Spleen (tissue), 13 donors: ENCODE measurements at places on chromosomes 2 and 18. TPM values are rescaled to one million over a fixed set of nuclear protein-coding genes. Genes with fewer than 3 reads are reported as not detected.

Gene FOXI3
- total RNA-seq, result not detected

Gene CXCR1
- 52.8 TPM for total RNA-seq

Gene PROKR1
- total RNA-seq, result not detected

Gene GULP1
- total RNA-seq, result 16.6 TPM

Gene GRHL1
- 1.3 TPM for total RNA-seq

Gene CDK5R2
- total RNA-seq, result not detected

Gene MC2R
- total RNA-seq, result not detected

Gene STK17B
- total RNA-seq, result 181 TPM

DNA sequence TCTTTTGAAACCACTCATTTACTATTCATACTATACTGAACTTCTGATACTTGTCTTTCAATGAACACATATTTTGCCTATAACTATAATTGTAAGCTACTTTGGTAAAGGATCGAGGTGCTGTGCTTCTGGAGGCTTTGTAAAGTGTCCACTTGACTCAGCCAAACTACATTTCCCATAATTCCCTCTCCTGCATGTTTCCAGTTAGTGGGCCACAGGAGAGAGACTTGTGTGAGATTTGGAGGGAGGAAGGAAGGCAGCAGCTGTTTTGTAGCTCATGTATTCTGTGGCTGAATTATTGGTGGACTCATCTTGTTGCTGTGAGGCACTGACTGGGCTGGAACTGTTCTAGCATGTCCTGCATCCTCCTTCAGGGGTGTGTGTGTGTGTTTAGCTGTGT lies 328.8 kb downstream of the ARL6IP6 start:
- H3K4me1 ChIP-seq, result no peaks in the 10 kb centered on the region
- H3K36me3 ChIP-seq, result no peaks in the 10 kb centered on the region
- DNase-seq, result no peak
- H3K4me3 ChIP-seq, result no peak overlapping the region
- no peak overlapping the region for H3K27ac ChIP-seq

DNA sequence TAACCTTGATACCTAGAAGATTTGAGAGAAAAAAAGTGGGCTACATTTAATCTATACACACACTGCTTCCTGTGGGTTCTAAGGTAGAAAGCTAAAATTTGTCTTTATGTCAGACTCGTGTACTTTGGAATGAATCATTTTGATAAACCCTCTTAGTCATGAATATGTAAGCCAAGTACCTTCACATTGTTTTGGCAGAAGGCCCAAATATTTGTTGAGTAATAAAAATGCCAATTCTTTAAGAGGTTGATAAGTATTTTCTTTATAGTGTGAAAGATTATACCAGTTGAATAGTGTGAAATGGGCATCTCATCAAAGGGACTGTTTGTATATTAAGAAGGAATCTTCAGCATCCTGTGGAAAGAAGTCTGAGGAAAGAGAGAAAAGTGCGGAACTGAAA lies 1464.7 kb upstream of the ZEB2 start:
- no peaks in the 10 kb centered on the region for H3K27me3 ChIP-seq
- no peaks in the 10 kb centered on the region for H3K36me3 ChIP-seq
- no peak for DNase-seq
- no peak overlapping the region for H3K27ac ChIP-seq
- H3K4me3 ChIP-seq, result no peak overlapping the region

GRCh38 chr2:3195641-3196476 lies 181.8 kb downstream of the EIPR1 start:
- no peak overlapping the region for H3K27ac ChIP-seq
- DNase-seq, result peak; percentile 54
- H3K27me3 ChIP-seq, result no peaks in the 10 kb centered on the region
- H3K4me3 ChIP-seq, result no peak overlapping the region
- peaks cover 35% of the 10 kb centered on the region for H3K36me3 ChIP-seq

DNA sequence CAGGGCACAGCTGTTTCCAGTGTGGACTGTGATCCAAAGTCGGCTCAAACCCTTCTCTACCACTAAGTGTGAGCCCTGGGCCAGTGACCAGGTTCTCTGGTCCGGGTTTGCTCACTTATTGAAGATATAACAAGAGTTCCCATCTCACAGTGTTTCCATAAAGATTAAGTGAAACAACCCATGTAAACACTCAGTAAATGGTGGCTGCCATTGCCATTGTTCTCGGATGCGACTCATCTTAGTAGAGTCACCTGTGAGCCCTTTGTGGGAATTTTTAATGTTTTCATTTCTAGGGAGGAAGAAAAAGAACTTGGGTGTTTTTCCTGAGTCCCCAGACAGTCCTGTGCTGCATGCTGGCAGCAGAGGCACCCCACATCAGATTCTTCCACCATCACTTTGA lies 53.4 kb downstream of the TPGS2 start:
- H3K27me3 ChIP-seq, result no peaks in the 10 kb centered on the region
- H3K36me3 ChIP-seq, result peaks cover 5% of the 10 kb centered on the region
- H3K4me3 ChIP-seq, result no peak overlapping the region
- no peak for DNase-seq
- no peaks in the 10 kb centered on the region for H3K4me1 ChIP-seq

DNA sequence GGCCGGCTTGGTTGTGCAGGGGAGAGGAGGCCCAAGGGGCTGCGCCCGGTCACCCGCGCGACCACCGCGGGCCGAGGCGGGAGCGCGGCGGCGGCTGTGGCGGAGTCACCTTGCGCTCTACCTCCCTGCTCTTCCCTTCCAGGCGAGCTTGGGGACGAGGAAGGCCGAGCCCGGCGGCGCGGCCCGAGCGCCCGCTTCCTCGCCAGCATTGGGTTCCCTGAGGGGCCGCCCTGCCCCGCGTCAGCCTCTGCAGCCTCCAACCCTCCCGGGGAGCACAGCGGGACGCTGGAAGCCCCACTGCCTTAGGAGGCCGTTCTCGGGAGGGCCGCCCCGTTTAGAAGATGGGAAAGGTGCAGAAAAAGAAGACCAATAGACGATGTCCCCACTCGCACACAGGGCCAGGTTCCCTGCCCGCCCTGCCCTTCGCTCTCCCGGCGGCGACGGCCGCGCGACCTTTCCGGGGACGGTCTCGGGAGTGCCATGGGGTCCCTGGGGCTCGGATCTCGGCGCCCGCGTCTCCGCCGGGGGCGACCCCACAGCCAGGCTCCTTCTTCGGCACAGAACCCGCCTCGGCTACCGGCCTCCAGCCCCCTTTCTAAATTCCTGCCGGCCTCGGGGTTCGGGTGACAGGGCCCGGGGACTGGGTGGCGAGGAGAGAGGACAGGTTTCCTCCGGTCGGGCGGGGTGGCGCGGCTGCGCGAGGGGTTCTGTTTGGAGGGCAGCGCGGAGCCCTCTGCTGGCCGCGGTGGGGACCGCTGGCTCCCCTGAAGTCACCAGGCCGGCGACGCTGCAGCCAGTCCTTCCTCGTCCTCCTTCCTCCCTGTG lies 85.5 kb downstream of the HS6ST1 start:
- peak overlapping the region; percentile 71 for H3K4me3 ChIP-seq
- H3K4me1 ChIP-seq, result peaks cover 7% of the 10 kb centered on the region
- H3K27ac ChIP-seq, result no peak overlapping the region
- no peaks in the 10 kb centered on the region for H3K27me3 ChIP-seq
- H3K36me3 ChIP-seq, result no peaks in the 10 kb centered on the region

DNA sequence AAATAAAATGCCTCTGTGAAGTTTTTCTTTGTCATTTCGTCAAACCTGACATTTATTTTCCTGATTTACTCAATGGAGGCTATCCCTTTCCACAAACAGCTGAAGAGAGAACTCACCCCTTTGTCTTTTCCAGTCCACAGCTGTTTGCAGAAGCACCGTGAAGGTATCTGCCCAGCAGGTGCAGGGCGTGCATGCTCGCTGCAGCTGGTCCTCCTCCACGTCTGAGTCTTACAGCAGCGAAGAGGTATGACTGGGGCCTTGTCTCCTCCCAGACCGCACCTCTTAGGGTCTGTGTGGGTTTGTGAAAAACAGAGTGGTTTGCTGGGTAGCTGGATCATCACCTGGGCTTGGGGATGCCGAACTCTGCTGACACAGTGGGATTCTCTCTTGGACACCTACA lies 9.7 kb downstream of the SPP2 start:
- H3K36me3 ChIP-seq, result no peaks in the 10 kb centered on the region
- no peak overlapping the region for H3K27ac ChIP-seq
- no peaks in the 10 kb centered on the region for H3K4me1 ChIP-seq
- H3K4me3 ChIP-seq, result no peak overlapping the region

- no peak overlapping the region for H3K4me3 ChIP-seq
- peaks cover 13% of the 10 kb centered on the region for H3K4me1 ChIP-seq
- no peak for DNase-seq
- no peak overlapping the region for H3K27ac ChIP-seq
Observed at GRCh38 chr2:172311921-172312345, 115.5 kb upstream of the ITGA6 start.

- no peaks in the 10 kb centered on the region for H3K4me1 ChIP-seq
- H3K4me3 ChIP-seq, result no peak overlapping the region
- no peaks in the 10 kb centered on the region for H3K36me3 ChIP-seq
- H3K27ac ChIP-seq, result no peak overlapping the region
- peak; percentile 59 for DNase-seq
Observed at GRCh38 chr2:126771094-126771493, 115.1 kb downstream of the GYPC start.

GRCh38 chr2:6474161-6475140 lies 391.3 kb downstream of the CMPK2 start:
- H3K27ac ChIP-seq, result no peak overlapping the region
- H3K4me1 ChIP-seq, result no peaks in the 10 kb centered on the region
- no peak for DNase-seq
- no peak overlapping the region for H3K4me3 ChIP-seq
- H3K36me3 ChIP-seq, result no peaks in the 10 kb centered on the region

DNA sequence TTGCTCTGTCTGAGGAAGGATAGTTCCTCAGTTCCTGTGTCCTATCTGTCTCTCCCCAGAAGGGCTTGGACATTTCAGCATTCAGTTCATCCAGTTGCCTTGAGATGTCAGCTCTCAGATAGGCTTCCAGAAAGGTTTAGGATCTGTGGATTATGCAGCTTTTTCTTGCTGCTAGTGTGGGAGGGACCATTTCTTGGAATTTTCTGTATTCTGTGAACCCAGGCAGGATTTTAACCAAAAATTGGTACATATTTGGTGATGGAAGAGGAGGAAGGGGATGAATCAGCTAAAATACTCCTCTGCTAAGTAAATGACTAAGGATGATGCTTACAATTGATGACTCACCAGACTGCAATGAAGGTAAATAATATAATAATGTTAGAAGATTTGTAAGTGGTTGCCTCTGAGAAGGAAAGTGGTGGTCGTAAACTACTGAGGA lies 58.6 kb upstream of the DOCK10 start:
- H3K4me3 ChIP-seq, result no peak overlapping the region
- no peaks in the 10 kb centered on the region for H3K4me1 ChIP-seq
- no peaks in the 10 kb centered on the region for H3K36me3 ChIP-seq
- H3K27me3 ChIP-seq, result no peaks in the 10 kb centered on the region
- H3K27ac ChIP-seq, result no peak overlapping the region

GRCh38 chr2:201769666-201770373 lies 10.9 kb downstream of the ALS2 start:
- no peak overlapping the region for H3K27ac ChIP-seq
- no peaks in the 10 kb centered on the region for H3K4me1 ChIP-seq
- DNase-seq, result no peak
- peaks cover 4% of the 10 kb centered on the region for H3K36me3 ChIP-seq
- no peaks in the 10 kb centered on the region for H3K27me3 ChIP-seq

- H3K4me3 ChIP-seq, result no peak overlapping the region
- no peaks in the 10 kb centered on the region for H3K27me3 ChIP-seq
- no peaks in the 10 kb centered on the region for H3K36me3 ChIP-seq
- H3K27ac ChIP-seq, result no peak overlapping the region
- no peaks in the 10 kb centered on the region for H3K4me1 ChIP-seq
- no peak for DNase-seq
Observed at GRCh38 chr18:36394486-36394885, 97.0 kb downstream of the FHOD3 start.

DNA sequence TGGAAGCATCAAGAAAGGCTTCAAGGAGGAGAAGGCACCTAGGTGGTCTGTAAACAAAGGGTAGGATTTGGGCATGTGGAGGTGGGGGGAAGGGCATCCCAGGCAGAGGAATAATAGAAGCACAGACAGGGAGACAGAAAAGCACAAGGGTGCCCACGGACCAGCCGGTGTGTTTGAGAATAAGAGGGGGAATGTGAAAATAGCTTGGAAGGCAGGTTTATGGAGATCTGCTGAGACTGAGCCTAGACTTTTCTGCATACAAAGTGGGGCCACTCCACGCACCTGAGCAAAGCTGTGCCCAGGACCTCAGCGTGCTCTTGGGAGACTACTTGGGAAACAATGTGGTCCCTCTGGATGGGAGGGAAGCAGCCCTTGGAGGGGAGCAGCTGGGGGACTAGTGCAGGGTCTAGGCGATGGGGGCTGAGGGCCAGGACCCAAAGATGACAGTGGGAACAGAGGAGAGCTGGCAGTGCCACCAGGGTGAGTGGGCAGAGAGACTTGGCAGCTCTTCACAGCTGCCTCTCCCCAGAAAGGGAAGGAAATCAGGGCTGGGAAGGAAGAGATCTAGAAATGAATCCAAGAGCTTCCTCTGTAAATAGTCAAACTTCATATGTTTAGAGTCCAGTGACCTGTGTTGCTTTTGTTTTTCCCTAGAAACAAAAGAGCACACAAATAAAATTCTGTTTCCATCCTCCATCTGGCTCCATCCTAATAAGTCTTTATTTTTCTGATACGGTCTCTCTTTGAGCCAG lies 110.7 kb upstream of the SMAD7 start:
- H3K36me3 ChIP-seq, result no peaks in the 10 kb centered on the region
- no peak for DNase-seq
- H3K27ac ChIP-seq, result no peak overlapping the region
- no peaks in the 10 kb centered on the region for H3K27me3 ChIP-seq

DNA sequence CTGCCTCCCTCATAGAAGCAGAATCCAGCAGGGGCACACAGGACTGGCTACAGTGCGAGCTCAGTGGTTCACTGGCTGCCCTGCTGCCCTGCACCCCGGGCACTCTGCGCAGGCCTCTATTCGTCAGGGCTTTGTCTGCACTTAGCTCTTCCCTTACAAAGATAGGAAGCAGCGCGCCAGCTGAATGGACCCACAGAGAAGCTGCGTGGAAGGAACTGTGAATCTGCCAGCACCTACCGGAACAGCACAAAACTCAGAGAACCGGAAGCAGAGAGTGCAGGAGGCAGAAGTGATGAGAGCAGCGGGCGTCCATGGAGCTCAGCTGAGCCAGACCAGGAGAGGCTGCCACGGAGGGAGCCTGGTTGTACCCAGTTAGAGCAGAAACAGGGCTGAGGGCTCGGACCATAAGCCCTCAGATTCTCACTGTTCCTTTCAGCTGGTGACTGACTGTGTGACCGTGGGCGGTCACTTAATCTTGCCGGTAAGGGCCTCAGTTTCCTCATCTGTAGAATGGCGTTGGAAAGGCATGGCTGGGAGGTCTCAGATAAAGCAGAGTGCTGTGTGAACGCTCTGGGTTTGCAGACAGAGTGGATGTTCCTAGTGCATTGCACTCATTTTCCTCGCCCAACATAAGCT lies 23.1 kb upstream of the SLC66A3 start:
- H3K27me3 ChIP-seq, result peaks cover 18% of the 10 kb centered on the region
- no peak overlapping the region for H3K4me3 ChIP-seq
- DNase-seq, result peak; percentile 65
- no peak overlapping the region for H3K27ac ChIP-seq
- no peaks in the 10 kb centered on the region for H3K36me3 ChIP-seq

- H3K27me3 ChIP-seq, result peaks cover under 1% of the 10 kb centered on the region
- H3K4me1 ChIP-seq, result no peaks in the 10 kb centered on the region
- DNase-seq, result no peak
- H3K4me3 ChIP-seq, result no peak overlapping the region
- H3K36me3 ChIP-seq, result no peaks in the 10 kb centered on the region
Observed at GRCh38 chr2:2688254-2688653, 357.2 kb upstream of the MYT1L start.
